GM13976 (cell line): ENCODE measurements at places on chromosomes 2 and 18.

DNA sequence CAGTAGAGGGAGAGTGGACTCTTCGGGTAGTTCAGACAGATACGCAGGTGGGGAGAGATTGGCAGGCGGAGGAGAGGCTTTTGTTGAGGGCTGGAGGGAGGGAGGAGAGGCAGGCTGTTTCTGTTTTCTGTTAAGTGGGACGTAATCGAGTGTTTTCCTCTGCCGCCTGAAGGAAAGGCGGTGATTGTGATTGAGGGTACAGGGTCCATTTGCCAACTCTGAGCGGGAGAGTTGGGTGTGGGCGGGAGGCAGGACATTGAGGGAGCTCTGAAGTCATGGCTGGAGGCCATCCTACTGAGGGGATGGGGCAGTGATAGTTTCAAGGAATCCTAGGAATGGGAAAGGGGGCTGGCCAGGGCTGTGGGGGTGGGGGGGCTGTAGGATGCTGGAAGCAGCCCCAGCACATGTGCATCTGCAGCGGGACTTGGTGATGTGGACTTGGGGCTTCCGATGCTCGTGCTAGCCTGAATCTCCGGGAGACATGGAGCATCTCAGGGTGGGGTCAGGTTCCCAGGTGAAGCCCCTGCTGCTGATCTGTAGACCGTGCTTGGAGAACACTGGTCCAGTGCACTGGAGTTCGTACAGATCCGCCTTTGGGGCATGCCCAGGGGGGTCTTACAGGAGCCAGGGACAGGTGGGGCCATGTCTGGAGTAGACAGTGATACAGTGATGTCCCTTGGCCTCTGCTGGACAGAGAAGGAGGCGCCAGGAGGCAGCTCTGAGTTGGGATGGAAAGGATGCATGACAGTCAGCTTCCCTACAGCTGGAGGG, 167.5 kb downstream of the AGAP1 start:
- no peak for DNase-seq

DNA sequence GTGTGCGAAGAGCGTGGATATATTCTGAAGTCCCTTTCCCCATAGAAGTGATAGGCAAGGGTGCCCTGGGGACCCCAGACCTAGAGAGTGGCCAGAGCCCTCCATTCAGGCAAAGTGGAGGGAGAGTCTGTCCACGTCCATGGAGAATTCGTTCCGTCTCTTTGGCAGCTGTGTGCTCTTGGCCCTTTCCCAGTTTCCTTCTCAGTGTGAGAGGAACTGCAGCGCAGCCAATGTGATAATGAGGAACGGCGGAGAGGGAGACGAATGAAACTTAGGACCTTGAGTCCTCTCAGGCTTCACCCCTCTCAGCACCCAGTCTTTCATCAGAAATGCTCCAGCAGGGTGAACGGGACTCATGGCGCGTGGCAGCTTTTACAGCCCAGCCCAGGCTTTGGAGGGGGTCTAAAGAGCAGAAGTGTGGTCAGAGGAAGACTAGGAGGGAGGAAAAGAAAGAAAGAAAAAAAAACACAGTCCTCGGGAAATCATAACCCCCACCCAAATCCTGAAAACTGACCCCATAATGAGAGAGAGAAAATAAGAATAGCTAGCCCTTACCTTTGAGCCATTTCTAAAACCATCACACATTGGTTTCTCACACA, 95.0 kb upstream of the RIOK3 start:
- DNase-seq = no peak

DNA sequence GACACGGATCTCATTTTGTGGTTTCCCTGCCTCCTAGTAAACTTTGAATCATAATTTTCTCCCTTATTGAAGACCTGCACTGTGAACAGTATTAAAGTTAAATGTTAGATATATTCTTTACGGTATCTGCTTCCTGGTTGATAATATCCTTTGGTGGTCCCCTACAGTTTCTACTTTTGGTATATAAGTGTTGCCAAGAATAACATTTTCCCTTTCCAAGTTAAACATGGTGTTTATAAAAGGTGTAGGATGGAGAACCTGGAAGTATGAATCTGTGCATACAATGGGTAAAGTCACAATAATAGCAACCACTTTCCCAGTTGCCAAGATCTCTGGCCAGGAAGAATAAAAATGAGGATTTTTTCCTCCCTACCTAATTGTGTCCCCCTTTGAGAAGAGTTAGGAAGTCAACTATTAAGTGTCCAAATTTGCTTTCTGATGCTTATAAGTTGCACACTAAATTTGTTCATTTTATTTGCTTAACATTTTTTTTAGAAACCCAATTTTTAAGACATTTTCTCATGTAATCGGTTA, 201.0 kb upstream of the STK17B start:
- no peak for DNase-seq

DNA sequence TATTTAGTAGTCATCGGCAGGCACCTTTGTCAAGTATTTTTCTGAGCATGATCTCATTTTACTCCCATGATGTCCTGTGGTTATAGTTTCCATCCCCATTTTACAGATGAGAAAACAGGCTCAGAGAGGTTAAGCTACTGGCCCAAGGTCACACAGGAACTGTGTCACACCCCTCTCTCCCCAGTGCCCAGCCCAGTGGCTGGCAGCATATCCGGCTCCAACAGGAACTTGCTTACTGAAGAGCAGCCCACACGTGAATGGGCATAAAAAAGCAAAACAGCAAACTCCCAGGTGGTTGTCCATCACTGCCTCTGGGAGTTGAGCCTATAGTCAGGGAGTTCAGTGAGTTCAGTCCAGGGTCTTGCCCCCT, 8.3 kb upstream of the KLF11 start:
- no peak for DNase-seq

DNA sequence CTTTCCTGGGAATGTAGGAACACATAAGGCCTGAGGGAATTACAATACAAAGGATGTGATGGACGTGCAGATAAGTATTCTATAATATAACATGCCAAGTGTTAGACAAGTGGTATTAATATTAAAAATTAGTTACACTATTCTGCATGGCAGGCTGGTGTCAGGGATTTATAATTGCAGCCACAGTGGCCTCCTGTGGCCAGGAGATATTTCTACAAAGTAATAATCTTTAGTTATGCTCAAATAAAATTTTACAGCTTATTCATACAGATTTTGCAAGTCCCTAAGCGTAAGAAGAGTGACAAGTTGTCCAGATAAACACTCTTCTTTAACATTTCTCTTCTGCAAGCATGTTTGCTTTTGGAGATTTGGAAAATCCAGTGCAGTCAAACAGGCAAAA, 90.4 kb upstream of the CBLN2 start:
- no peak for DNase-seq

GRCh38 chr18:78716022-78716421, 263.6 kb upstream of the SALL3 start:
- no peak for DNase-seq
